ENCODE measurements at places on chromosomes 2 and 18.

DNA sequence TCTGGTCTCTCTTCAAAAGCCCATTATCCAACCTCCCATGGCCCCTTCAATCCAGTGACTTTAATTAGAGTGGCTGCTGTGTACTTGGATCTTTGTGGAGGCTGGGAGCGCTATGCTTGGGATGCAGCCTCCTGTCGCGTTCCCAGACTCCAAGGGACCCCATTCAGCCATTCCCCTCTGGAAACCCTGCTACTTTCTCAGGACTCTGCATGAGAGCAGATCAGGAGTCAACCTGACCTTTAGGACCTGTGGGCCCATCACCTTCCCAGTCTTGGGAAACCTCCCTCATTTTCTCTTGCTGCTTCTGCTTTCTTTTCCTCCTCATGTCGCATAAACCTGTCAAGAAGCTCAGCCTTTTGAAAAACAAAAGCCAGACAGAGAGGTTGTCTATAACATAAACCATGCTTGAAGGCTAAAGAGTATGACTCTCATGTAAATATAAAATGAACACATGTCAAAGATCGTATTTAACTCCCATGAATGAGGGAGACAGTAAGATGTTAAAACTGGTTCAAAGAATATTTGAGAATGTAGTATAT is 143.1 kb upstream of the PELI1 start:
- no peak for DNase-seq

DNA sequence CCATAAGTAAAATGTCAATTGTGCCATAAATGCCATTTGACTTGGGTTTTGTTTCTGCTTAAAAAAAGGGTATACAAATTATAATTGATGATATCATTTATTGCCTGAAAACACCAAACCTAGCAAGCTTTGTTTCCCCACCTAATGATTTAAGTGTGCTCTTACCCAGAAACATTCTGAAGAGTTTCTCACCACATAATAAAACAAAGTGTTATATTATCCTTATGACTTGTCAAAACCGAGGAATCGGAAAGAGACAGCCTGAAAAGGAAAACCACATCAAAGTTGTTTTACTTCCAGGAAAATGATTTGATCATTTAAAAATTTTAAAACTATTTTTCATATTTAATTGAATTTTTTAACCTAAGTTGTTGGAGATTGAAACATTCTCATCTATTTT is 170.5 kb upstream of the SLC39A10 start:
- DNase-seq: no peak

- DNase-seq: no peak
These were observed 56.4 kb upstream of the LRRC30 start for GRCh38 chr18:7174344-7175095.

DNA sequence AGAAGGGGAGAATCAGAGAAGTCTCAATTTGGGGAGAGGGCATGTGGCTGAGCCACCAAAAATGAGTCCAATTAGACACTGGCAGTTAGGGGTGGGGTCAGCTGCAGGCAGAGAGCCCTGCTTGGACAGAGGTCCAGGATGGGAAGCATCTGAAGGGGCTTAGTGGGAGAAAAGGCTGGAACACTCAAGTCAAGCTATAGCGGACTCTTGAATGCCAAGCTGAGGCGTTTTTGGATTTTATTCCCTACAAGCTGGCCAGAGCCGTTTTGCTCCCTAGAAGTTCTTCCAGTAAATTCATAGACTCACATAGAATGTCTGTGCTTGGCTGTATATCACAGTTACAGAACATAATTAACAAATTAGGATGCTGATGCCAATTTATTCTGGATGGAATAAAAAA is 172.8 kb downstream of the ACOXL start:
- no peak for DNase-seq

- no peak for DNase-seq
These were observed 177.8 kb downstream of the TMEM163 start for GRCh38 chr2:134540990-134541389.

DNA sequence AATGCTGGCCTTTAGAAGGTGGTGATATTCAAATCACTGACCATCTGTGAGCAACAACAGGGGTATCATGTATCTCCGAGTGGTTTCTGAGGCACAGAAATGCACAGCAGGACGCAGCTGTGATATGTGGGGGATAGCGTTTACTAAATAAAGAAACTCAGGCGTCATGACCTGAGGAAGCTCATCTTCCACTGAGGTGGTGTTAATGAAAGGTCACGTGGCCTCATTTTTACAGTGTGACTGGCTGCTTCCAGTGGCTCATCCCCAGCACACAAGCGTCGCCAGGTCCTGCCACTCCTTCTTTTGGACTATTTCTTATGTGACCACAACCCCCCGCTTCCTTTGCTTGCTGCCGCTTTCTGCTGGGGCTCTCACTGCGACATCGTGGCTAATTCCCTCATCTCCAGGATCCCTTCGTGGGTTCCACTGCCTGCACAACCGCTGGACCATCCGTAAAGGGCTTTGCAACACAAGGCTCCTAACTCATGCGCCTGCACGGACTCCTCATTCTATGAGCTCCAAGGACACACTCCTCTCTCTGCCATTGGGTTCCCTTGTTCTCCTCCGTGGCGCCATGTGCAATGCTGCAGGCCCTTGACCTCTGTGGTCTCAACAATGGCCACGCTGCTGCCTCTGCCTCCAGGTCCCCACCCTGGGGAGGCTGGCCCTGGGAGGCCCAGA is 109.3 kb downstream of the MBP start:
- no peak for DNase-seq

GRCh38 chr2:218897394-218898108 is 16.9 kb downstream of the WNT10A start:
- DNase-seq: no peak

DNA sequence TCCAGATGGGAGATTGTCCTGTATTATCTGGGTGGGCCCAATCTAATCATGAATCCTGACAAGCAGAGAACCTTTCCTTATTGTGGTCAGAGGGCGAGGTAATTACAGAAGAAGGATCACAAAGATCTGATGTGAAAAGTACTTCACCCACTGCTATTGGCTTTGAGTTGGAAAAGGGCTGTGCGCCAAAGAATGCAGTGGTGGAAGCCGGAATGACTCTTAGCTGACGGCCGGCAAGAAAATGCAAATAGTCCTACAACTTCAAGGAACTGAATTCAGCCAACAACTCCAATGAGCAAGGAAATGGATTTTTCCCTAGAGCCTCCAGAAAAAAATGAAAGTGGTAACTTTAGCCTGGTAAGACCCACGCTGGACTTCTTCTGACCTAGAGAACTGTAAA is 67.3 kb downstream of the CTNNA2 start:
- DNase-seq: no peak

- DNase-seq: no peak
These were observed 38.7 kb upstream of the UXS1 start for GRCh38 chr2:106232638-106233349.

DNA sequence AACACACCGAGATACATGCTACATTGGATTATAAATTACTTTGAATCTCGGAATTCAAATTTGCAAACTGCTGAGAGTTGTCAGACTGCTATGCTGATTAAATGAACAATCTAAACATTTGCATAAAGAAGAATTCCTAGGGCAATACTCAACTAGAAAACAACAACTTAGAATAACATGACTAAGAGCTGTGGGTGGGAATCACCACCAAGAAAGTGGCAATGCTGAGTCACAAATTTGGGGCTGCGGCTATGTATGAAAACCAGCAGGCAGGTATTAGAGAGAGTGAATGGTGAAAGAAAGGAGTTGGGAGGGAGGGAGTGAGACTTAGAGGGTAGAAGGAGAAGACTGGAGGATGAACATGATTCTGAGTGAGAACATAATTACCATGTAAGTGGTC is 559.5 kb downstream of the PIK3C3 start:
- DNase-seq: no peak

- no peak for DNase-seq
These were observed 21.9 kb downstream of the ST6GAL2 start for GRCh38 chr2:106864051-106864450.

- no peak for DNase-seq
These were observed 9.5 kb upstream of the USP14 start for GRCh38 chr18:148841-149240.

DNA sequence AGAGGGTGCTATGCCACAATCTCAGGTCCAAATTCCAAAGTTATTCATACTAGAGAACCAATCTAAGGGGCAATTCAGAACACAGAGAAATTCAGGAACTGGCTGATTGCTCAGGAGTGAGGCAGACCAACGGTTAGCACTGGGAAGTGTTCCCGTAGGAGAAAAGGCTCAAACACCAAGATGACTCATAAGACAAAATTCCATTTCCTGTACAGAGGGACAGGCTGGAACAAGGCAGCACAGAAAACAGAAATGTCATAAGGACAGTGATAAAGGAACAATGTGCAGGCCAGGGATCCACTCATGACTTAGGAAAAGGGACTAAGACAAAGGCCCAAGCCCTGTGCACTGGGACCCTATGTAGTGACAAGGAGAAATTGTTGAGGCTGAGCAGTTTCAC is 54.2 kb downstream of the PDE1A start:
- DNase-seq: no peak

DNA sequence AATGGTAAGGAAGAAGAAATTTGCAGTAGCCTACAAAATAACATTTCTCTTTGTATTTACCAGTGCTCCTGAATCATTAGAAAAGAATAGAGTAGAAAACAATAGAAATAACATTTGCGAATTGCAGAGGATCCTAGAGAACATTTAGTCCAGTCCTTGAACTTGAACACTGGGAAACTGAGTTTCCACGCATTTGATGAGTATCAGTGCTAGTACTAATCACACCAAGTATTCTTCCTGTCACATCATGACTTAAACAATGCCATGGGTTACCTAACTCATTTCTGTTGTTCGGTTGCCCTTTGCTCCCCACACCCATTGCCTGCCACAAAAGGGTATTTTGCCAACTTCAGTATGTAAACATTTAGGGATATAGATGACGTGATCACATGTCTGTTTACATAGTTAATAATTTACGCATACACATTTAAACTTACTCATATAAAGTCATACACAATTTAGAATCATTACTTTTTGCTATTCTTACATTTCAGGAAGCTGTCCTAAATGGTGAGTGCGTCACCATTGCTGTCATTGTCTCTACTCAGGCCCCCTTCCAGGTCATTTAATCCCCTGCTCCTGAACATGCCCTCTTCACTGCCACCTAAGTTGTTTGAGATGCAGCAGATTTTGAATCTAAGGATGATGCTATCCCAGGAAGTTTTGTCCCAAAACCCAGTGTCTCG is 42.3 kb downstream of the CRIM1 start:
- no peak for DNase-seq

DNA sequence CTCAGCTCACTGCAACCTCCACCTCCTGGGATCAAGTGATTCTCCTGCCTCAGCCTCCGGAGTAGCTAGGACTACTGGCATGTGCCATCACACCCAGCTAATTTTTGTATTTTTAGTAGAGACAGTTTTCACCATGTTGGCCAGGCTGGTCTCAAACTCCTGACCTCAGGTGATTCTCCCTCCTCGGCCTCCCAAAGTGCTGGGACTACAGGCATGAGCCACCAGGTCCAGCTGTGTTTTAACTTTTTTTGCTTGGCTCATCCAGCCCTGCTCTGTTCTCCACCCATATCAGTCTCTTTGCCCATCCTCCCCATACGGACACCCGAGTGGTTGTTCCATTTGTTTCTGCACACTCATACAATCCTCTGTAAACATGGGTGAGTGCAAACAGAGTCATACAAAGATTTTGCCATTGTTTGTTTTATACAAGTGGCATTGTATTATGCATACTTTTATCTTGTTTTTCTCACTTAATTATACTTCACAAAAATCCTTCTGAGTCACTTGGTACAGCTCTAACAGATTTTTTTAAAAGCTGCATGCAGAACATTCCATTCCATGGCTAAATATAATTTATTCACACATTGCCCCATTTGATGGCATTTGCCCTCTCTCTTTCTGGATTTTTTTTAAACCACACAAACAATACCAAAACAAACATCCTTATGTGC is 5.3 kb downstream of the APOB start:
- DNase-seq: no peak

GRCh38 chr18:11310476-11311086 is 161.2 kb upstream of the PIEZO2 start:
- no peak for DNase-seq

DNA sequence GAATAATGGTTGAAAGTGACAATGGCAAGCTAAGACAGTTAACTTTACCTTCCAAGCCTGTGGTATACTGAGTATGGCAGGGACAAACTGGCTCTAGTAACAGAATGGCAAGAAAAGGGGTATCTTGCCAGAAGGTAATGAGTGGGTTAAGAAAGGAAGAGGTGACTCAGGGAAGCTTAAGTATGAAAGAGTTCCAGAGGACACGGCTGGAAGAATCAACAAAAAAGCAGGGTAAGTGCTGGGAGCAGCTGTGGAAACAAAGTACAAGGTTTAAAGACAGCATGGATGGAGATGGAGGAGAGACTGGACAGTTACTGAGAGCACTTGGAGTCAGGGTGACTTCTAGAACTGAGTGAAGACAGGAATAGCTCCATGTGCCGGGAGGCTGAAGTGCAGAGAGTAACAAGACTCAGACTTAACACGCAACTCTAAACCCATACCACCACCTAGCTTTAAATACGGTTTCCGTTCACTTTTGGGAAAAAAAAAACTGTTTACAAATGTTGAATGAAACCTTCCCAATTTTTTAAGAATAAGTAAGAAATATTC is 69.0 kb downstream of the REV1 start:
- DNase-seq: no peak

GRCh38 chr18:24214913-24215312 is 76.1 kb downstream of the CABYR start:
- DNase-seq: no peak

DNA sequence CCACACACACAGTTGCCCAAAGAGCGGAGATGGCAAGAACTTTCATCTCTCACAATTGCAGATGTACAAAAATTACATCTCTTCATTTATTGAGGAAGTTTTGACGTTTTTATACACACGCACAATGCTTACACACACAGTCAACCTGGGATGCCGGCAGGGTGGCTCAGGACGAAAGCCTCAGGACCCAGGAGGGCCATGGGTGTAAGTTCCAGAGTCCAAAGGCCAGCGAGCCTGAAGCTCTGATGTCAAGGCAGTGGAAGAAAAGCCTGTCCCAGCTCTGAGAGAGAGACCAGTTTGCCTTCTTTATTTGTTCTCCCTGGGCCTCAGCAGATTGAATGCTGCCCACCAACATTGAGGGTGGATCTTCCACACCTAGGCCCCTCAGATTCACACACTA is 10.1 kb downstream of the AMER3 start:
- DNase-seq: no peak

DNA sequence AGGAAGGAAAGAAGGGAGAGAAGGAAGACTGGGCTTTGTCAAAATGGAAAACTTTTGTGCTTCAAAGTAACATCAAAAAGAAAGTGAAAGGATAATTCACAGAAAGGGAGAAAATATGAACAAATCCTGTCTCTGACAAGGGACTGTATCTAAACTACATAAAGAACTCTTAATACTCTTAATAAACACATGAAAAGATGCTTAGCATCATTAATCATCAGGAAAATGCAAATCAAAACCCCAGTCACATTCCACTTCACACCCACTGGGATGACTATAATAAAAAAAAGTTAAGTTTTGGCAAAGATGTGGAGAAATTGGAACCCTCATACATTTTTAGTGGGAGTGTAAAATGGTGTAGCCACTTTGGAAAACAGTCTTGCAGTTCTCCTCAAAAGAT is 11.8 kb upstream of the ZFP36L2 start:
- DNase-seq: no peak

Data from stimulated activated naive CD4-positive, alpha-beta T cell treated with Interleukin-2 at 50 U/mL for 16 hours (primary cell).